ENCODE measurements at places on chromosomes 16 and 17.

GRCh38 chr16:8179615-8180014 is 410.7 kb downstream of the TMEM114 start:
- no peak for DNase-seq

GRCh38 chr16:89907055-89907814 is 11.4 kb upstream of the MC1R start:
- no peak for DNase-seq

- DNase-seq: no peak
These were observed 52.5 kb downstream of the SHISA6 start for GRCh38 chr17:11293480-11293879.

DNA sequence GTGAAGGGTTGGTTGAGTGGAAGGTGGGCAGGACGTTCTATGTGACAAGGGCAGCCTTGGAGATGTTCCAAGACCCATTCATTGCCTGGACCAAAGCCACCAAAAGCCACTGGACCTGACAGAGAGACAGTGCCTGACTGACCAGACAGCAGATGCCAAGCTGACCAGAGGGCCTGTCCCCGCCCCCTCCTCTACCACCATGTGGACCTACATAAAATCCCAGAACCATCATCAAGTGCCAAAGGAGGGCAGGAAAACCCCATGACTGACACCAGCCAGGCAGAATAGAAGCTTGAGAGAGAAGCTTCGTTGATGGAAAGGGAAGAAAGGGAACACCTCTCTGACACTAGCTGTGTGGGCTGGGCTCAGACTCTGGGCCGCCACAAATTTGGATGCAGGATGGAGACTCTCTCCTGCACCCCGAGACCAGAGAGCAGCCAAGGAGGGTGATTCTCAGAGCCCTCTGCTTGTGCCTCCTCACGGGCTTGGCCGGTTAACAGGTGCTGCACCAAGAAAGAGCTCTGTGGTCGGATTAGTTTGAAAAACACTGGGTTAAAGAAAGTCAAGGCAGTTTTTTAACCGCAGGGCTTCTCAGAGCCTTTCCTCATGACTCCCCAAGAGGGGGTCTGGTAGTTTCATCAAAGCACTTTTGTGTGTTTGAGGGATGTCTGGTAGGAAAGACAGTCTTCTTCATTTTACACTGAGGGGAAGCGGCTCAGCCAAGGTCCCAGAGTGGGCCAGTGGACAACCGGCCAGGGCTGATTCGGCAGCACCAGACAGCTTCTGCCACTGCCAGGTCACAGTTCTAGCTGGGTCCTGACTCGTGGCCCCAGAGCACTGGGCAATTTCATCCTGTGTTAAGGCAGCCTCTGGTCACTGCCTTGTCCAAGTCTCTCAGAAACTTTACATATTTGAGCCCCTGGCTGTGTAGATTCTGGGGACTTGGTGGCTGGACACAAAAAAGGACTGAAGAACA is 1.7 kb downstream of the TNFRSF13B start:
- no peak for DNase-seq

Data from activated CD8-positive, alpha-beta memory T cell treated with anti-CD3 and anti-CD28 coated beads, Interleukin-2, amount 10 ng/mL, durations not matched to agents 7 days and 5 days (primary cell).